ENCODE measurements at places on chromosomes 11 and 22.

DNA sequence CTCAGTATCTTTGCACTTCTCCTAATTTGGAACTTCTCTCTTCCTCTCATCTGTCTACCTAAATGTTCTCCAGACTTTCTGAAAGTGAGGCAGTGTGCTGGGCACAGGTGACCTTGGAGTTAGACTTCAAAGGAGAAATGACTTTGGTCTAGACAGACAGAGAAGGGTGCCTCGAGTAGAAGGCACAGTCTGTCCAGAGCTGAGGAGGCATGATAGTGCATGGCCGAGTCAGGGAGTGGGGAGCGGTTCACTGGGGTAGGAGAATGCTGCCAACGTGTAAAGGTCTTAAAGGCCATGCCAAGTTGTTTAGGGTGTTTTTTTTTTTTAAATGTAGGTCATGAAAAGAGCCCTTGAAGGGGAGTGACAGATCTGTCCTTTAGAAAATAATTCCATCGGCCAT, 17.3 kb upstream of the ZBTB16 start:
- DNase-seq, result no peak

DNA sequence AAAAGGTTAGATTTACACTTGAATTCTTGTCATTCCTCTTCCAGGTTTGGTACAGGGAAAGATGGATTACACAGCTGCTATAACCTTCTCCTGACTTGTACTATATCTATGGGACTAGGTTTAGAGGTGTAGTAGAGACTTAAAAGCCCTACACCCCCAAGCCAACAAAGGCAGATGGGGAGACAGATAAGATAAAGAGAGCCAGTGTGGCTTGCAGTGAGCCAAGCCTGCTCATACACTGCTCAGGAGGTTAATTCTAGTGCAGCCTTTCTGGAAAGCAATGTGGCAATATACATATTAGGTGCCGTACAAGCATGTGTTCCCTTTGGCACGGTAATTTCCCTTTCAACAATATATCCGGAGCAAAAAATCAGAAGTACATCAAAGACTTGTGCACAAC, 10.8 kb downstream of the SIK3 start:
- no peak for DNase-seq

DNA sequence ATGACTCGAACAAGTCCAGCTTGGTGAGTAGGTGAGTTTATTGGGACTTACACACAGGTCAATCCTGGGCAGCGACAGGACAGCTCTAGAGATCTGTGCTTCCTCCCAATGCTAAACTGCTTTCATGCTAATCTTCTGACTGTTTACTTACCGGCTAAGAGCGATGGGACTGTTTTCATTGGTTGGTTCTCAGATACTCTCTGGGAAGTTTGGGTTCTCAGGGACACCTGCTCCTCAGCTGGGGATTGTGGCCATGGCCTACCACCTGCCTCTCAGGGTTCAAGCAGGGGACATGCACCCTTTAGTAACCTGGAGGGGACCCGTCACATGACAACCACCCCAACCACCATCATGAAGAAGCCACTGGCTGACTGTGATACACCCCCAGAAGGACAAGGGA, 13.1 kb downstream of the APOL2 start:
- DNase-seq, result no peak

- DNase-seq, result no peak
Observed at GRCh38 chr22:27116312-27117086, 459.1 kb downstream of the MIAT start.

DNA sequence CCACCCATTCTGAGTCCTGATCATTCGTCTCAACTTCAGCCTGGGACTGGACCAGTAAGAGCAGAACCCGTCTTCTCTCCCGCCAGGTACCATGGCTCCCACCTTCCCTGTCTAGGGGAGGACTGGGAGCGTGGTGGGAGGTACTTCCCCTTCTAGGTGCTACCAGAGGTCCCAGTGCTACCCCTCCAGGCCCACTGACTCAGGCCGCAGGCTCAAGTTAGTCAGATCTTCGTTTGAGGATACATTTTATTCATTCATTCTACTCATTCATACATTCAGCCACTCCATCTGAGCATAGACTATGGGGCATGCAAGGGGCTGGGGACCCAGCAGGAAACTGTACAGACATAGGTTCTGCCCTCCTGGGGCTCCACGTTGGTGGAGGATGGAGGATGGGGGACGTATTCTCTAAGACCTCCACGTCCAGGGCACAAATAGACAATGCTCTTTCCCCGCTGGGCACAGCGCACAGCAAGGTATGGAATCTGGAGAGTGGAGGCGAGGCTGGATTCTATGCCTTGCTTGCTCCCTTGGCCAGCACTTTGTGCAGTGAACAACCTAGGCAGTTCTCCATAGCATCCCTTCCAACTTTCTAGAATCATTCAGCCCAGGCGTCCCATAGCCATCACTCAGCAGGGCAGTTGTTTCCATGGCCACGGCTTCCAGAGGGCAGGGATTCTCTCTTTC, 1.0 kb upstream of the RAB3IL1 start:
- no peak for DNase-seq

DNA sequence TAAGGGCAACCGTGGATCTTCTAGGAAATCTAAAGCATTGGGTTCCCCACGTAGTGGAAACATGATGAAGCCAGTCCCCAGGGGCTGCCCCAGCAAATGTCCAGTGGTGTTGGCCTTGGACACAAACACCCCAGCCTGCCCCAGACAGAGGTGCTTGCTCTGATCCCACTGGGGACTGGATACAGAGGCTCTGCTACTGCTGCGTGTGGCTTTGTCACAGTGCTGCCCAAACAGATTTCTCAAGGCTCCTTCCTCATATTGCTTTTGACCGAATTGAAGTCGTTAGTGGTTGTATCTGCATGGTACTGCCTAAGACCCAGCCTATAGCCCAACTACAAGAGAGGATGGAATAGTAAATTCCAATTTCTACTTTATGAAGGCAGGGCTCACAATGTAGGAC, 40.1 kb upstream of the CD44 start:
- no peak for DNase-seq
